NCI-H1930 (cell line): ENCODE measurements at places on chromosomes 7 and 10.

DNA sequence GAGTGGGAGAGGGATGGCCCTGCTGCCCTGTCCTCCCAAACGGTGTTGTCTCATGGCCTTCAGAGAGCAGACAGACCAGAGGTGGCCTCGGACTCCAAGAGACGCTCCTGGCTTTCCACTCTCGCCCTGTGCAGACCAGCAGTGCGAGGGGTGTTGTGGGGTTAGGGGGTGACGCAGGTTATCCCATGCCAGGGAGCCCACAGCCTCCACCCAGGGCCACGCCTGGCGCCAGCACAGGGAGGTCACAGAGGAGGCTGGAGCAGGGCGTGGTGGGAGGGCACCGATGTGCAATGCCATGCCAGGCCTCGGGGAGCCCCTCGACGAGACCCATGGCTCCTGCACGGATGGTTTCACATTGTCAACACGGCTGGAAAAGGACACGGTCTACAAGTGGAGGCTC is 52.1 kb downstream of the INPP5A start:
- DNase-seq = no peak

DNA sequence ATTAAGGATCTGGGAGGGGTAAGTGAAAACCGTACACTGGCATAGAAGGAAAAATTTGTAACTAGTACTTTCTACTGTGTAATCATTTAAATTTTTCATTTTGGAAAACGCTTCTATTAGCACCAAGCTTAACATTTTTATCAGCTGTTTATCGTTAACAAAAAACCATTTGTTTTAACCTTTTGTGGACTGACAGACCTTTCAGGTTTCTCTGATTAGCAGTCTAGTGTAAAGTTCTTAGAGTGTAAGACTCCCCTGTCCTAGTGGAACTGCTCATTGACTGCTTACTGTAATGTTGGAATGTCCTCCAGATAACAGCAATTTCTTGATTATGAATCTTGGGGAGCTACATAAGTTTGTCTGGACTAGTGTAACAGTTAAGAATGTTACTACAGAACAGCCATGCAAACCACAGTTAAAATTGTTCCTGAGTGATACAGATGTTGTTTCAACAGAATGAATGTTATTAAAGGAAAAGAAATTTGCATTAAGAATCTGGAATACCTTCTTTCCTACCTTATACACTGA is 2.0 kb downstream of the DBF4 start:
- no peak for DNase-seq

DNA sequence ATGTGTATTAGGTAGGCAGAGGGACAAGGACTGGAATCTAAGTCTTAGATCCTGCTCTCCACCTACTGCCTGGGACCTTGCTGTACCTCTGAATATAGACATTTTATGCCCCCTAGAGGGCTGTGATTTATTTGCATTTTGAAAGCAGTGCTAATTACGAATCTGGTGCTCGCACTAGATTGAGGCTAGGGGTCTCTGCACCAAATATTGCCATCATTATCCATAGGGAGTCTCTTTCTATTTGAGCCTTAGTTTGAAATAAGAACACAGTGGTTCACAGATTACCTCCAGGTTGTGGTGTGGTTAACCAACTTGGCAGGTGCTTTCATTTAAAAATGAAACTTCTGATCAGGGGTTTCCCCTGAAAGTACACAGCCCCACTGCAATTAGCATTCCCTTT is 41.8 kb downstream of the CNNM1 start:
- DNase-seq = peak; percentile 3

GRCh38 chr10:109534193-109534592 is 389.1 kb downstream of the XPNPEP1 start:
- no peak for DNase-seq

GRCh38 chr10:15794569-15794968 is 65.7 kb downstream of the MINDY3 start:
- no peak for DNase-seq

DNA sequence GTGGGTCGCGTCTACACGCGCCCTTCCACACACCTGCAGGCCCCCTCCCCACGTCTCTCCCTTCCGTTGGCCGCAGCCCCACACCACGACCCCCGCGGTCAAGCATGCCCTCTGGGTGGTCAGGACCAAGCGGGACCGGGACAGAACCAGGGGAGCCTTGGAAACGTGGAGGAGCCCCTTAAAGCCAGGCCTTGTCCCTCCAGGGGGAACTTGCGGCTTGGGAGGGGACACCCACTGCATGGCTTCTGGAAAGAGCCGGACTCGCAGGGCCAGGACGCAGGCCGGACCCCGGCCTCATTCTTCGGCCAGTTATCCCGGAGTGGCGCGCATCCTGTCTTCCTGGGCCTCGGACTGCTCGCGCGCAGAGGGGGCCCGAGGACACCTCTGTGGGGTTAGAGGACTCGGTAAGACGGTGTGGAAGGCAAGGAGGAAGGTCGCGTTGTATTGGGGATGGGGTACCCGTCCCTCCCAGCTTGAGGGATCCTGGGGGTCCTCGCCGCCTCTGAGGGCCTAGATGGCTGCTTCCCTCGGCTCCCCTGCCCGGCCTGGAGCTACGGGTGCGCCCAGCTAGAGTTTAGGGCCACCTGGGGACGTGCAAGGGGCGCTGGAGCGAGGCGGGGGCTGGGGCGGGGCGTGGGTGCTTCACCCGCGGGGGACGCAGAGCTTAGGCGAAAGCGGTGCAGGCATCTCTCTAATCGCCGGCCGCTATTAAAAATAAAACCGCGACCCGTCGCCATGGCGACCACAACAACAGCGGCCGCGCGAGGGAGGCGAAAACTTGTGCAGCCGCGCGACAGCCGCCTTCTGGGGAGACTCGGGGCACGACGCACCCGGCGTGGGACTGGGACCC is 1.8 kb upstream of the PDGFA start:
- DNase-seq = no peak

DNA sequence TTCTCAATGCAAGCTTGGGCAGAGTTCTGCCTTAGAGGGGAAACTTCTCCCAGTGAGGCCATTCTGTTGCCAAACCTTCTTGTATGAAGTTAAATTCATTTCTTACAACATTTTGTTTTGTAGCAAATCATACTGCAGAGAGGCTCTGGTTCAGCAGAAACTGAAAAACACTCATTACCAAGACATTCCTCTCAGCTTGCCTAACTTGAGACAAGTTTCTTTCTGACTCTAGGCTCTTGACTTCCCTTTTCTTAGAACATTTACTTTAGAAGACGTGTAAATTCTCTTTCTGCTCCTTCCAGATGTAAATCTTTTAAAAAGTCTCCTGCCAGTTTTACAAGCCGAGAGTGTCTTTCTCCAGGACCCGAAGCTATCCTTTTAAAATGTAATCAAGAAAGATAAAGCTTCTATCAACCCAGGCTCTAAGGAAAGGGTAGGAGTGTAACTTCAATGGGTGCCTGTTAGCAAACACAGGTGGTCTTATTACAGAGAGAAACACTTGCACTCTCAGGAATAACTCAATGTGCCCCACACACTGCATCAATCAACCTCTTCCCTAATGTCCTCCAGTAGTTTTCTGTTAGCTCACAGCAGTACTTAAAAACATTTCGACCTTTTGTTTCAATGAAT is 80.5 kb upstream of the TAS2R16 start:
- no peak for DNase-seq

- no peak for DNase-seq
These were observed 495.2 kb downstream of the PLXNA4 start for GRCh38 chr7:132080967-132081668.

GRCh38 chr10:52540479-52540984 is 226.5 kb downstream of the DKK1 start:
- no peak for DNase-seq

- no peak for DNase-seq
These were observed 100.0 kb upstream of the TRIM24 start for GRCh38 chr7:138359870-138360559.

DNA sequence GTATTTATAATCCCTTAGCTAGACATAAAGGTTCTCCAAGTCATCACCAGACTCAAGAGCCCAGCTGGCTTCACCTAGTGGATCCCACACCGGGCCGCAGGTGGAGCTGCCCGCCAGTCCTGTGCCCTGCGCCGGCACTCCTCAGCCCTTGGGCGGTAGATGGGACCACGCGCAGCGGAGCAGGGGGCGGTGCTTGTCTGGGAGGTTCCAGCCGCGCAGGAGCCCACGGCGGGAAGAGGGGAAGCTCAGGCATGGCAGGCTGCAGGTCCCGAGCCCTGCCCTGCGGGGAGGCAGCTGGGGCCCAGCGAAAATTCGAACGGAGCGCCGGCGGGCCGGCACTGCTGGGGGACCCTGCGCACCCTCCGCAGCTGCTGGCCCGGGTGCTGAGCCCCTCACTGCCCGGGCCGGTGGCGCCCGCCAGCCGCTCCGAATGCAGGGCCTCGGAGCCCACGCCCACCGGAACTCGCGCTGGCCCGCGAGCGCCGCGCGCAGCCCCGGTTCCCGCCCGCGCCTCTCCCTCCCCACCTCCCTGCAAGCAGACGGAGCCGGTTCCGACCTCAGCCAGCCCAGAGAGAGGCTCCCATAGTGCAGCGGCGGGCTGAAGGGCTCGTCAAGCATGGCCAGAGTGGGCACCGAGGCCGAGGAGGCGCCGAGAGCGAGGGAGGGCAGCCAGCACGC is 675.6 kb downstream of the REEP3 start:
- DNase-seq = no peak

DNA sequence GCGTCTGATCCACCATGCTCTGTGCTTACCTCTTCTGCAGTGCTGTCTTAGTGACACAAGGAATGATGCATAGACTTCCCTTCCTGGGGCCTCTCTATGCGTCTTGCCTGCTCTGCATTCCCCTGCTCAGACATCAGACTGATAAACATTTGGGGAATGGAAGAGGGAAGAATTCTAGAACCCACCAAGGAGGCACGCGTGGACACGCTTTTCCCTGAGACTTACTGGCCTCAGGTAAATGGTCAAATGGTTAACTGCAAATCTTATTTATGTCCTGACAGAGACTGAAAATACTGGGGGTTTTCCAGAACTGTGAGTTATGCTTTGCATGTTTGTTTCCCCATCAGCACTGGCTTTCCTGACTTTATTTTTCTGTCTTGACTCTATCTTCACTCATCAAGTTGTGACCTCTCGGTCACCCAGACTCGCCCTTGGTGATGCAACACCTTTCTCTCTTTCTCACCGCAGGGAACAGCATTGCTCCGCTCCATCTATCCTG is 285.9 kb upstream of the FZD8 start:
- no peak for DNase-seq

DNA sequence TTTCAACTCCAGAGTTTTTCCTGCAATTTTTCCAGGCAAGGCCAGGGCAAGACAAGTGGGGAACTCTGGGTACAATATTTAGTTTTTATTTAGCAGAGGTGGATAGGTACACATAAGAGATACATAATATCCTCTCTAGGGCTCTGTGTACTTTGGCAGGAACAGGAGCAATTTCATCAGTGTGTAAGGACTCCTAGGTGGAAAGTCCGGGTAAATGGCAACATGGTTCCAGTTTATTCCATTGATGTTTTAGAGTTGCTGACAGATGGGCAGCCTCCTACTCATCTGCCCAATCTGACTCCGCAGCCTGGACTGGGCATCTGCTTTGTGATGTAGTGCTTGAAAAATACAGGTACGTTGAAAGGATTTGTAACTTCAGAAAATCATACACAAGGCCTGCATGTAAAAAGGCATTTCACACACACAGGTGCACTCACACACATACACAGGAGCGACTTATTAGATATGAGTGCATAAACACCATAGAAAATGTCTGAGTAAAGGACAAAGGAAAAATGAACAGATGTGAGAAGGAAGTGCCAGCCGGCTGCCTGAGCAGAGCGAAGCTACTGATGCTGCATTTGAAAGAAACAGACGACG is 5.7 kb downstream of the PON1 start:
- no peak for DNase-seq

- no peak for DNase-seq
These were observed 38.0 kb downstream of the PRKAG2 start for GRCh38 chr7:151838861-151839381.

DNA sequence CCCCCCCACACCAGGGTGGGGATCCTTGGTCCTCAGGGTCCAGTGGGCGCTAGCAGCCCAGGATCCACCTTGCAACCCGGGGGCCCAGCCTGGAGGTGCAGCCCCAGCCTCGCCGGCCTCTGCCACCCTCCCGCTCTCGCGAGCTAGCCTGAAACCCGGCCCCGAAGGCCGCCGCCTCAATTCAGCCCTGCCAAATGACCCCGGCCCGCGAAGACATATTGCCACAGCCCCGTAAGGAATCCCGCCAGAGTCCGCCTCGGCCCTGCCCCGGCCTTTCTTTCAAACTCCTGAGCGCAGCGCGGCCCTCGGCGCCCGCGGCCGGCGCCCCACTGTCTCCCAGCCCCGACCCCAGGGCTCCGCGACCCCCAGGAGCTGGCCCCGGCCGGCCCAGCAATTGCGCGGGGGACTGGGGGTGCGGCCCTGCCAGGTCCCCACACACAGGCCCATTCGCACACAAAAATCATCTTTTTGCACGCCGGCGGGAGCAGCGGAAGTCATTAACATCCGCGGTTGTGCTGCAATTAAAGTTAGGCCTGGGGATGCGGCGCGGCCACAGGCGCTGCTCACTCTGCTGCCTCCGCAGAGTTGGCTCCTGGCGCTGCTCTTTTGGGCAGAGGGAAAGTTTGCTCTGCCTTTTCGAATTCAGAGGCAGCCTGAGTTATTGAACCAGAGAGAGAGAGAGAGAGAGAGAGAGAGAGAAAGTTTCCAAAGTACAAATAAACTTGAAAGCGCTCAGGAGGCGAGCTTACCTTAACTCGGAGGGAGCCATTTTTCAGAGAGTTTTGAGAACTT is 4.0 kb downstream of the HOXA5 start:
- no peak for DNase-seq

- no peak for DNase-seq
These were observed 18.5 kb upstream of the IFRD1 start for GRCh38 chr7:112431803-112432202.

DNA sequence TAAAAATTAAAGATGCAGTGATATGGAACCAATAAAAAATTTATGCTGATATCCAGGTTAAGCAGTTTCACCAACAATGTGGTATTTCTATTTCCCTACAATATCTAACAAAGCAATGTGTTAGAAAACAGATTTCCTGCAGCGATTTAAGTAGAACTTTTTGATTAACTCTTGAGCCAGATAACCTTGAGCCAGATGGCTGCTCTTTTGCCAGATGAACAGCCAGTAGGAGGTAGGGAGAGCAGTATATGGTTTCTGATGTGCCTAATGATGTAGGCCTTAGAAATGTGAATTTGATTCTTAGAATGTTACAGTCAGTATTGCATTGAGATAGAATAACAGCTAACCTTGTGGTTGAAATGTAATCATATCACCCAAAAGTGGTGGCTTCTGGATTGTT is 31.1 kb downstream of the STAMBPL1 start:
- DNase-seq = no peak

GRCh38 chr10:126073606-126074005 is 177.2 kb downstream of the FANK1 start:
- no peak for DNase-seq

DNA sequence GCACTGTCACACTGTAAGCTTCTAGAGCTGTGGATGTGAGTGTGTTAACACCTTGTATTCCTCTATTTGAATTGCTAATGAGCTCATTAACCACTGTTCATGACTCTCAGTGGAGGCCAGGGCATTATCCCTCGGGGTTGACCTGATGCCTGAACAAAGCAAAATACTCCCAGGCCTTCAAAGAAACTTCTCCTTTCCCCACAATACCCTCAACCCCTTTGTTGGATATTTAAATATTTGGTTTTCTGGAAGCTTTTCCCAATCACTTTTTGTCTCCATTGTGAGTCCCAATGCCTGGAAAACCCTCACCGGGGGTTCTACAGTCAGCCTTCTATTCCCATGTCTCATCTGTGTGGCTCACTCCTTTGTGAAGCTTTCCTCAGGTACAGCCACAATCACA is 780.1 kb downstream of the PHTF2 start:
- no peak for DNase-seq
